Activated naive CD8-positive, alpha-beta T cell treated with anti-CD3 and anti-CD28 coated beads, Interleukin-2, amount 10 ng/mL, durations not matched to agents 7 days and 5 days (primary cell): ENCODE measurements at places on chromosomes 4 and X. TPM values are rescaled to one million over a fixed set of nuclear protein-coding genes. Genes with fewer than 3 reads are reported as not detected.

The PPEF1 gene
- total RNA-seq, result not detected

The GAGE13 gene
- total RNA-seq, result not detected

The SCML2 gene
- total RNA-seq, result 2.0 TPM

- DNase-seq, result no peak
Measured at GRCh38 chr4:31530555-31530954, 810.4 kb downstream of the PCDH7 start.
